ENCODE measurements at places on chromosomes 7 and 10.

GRCh38 chr7:29885626-29886025 lies 79.3 kb downstream of the WIPF3 start:
- no peak for DNase-seq

- peak; percentile 55 for DNase-seq
Measured at GRCh38 chr10:95474228-95475002, 86.8 kb downstream of the SORBS1 start.

DNA sequence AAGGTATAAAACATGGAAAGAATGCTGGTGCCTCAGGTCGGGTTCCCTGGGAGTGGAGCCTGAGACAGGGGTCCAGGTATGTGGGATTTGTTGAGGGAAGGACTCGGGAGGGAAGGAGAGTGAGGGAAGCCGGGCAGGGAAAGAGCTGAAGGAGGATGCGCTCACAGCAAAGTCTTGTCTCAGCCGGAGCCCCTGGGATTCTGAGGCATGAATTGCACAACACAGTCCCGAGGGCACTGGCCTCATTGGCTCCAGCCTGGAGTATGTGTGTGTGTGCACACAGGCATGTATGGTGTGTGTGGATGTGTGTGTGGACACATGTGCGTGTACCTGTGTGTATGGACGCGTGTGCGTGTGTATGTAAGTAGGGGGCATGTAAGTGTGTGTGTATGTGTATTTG lies 87.4 kb downstream of the WDFY4 start:
- no peak for DNase-seq

- peak; percentile 1 for DNase-seq
Measured at GRCh38 chr10:82934429-82934828, 1059.4 kb downstream of the NRG3 start.

- DNase-seq = no peak
Measured at GRCh38 chr10:7412237-7412927, 1.5 kb upstream of the SFMBT2 start.

DNA sequence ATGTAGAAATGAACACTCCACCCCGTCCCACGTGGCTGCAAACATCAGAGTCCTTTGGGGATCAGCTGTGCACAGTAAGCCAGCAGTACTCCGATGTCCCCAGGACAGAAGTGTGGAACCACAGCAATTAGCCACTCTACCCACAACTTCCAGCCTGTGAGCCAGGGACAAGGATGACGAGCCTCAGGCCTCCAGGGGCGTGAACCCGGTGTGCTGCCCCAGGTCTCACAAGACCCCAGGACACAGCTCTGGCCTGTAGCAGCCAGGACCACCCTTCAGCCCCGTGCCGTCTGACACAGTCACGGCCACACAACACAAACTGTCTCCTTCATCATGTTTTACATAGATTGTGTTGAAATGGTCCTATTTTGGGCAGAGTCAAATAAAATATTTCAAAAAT lies 113.0 kb upstream of the DIP2C start:
- no peak for DNase-seq

DNA sequence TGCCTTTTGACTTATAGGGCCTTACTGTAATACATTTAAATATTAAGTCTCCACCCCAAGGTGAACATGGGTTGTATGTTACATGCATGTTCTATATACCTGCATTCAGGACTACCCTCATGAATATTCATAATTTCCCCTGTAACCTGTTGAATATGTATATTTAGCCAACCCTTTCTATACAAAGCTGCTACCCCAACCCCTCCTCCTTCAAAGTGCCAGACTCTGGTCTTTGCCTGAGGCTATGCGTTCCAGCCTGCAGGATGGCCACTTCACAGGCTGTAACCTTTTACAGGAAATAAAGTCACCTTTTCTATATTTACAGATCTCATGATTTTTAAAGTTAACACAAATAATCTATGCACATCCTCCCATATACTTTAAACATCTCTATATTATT lies 10.1 kb upstream of the UNC5B start:
- no peak for DNase-seq

DNA sequence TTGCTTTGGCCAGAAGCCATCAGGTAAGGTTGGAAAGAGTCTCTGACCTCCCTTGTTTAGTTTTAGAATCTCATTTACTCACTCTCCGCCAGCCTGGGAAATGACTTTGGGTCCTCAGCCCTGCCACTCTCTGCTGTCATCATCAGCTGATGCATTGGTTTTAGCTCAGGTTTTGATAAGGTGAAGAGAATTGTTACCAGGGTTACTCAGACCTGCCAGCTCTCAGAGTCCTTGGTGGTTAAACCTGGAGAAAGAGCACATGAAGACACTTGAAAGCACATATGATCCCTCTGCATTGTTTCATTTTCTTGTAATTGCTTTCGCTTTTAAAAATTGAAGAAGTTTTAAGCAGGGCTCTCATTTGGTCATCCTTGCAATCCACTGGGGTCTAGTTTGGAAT lies 4.0 kb upstream of the CROT start:
- DNase-seq = no peak

- DNase-seq = no peak
Measured at GRCh38 chr10:96803288-96803664, 28.8 kb upstream of the LCOR start.

GRCh38 chr10:112526139-112526538 lies 79.1 kb downstream of the VTI1A start:
- peak; percentile 57 for DNase-seq

DNA sequence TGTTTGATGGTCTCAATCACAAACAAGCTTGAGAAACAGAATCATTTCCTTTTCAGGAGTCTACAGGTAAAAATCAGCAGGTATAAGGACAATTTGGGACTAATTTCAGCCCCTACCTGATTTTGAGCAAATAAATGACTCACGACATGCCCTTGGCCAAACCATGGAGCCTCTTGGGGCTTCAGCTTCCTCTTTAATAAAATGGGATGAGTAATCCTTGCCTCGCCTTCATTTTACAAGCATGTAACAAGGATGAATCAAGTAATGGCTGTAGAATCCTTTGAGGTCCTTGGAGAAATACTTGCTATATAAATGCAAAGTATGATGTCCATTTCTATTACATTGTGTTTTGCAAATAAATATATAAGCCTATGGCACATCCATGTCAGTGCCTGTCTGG lies 212.8 kb upstream of the PODXL start:
- peak; percentile 63 for DNase-seq

DNA sequence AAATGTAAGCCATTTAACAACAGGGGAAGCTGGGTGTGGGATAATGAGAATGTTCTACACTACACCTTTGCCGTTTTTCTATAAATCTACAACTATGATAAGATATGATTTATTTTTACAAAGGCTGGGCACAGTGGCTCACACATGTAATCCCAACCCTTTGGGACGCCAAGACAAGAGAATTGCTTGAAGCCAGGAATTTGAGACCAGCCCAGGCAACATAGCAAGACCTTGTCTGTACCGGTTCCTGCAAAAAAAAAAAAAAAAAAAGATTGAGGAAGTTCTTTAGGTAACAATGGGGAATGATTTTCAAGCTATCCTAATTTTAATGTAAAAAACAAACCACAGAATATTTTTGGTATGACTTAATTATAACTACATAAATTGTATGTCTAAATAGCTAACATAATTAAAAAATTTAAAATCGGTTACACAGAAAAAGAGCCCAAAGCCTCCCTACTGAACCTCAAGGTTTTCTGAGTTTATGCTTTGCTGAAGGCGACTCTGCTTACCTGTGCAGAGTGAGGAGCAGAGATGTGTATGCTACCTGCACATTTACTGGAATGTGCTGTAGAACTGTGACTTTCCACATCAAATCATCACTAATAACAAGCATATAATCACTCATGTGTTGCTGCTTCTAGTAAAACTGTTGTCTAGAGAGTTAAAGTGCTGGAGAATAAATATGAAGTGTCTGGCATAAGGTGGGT lies 163.4 kb downstream of the ATE1 start:
- DNase-seq = peak; percentile 64

- DNase-seq = no peak
Measured at GRCh38 chr7:98629001-98629431, 11.9 kb downstream of the NPTX2 start.

DNA sequence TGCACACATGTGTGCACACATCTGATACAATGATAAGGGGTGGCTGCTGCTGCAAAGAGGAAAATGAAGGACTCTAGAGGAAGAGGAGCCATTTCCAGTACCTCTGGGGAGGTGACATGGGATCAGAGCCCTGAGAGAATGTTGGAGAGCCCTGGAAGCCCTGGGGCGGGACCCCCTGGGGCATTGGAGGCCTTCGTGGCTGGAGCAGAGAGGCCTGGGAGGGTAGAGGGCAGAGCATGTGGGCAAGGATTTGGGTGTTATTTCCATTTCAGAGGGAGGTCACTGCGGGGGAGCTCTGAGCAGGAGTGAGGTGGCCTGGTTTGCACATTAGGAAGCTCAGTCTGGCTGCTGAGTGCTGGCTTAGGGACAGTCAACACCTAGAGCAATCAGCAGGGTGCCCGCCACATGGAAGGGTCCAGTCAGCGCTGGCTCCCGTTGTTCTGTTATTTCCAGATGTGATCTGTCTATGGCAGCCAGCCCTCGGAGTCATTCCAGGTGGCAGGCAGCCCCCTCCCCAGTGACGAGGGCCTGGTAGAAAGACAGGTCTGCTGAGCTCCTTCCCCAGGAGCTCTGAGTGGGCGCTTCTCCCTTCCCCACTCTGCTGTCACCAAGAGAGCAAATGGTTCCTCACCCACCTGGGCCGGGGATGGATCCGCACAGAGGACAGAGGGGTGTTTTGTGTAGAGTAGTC lies 24.1 kb upstream of the BTBD16 start:
- DNase-seq = no peak

DNA sequence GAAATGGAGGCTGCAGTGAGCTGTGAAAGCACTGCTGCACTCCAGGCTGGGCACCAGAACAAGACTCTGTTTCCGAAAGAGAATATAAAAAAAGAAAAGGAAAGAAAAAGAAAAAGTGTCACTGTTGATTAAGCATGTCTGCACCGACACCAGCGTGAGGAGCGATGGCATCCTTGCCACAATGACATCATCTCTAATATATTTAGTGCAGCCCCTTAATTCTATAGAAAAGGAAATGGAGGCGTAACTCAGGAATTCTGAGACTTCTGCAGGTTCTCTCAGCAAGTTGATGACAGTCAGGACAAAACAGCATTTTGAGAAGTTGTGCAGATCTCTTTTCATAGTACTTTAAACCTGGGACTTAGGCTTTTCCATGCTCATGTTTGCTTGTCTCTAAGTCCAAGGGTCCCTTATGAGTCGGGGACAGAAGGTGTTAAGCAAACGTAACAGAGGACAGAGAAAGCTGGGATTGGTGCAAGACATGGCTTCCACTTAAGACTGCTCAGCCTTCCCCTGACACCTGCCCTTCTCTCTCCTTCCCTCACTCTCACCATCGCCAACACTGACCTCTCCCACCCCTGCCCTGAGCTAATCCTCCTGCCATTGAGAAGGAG lies 16.9 kb upstream of the ANKRD1 start:
- DNase-seq = no peak

DNA sequence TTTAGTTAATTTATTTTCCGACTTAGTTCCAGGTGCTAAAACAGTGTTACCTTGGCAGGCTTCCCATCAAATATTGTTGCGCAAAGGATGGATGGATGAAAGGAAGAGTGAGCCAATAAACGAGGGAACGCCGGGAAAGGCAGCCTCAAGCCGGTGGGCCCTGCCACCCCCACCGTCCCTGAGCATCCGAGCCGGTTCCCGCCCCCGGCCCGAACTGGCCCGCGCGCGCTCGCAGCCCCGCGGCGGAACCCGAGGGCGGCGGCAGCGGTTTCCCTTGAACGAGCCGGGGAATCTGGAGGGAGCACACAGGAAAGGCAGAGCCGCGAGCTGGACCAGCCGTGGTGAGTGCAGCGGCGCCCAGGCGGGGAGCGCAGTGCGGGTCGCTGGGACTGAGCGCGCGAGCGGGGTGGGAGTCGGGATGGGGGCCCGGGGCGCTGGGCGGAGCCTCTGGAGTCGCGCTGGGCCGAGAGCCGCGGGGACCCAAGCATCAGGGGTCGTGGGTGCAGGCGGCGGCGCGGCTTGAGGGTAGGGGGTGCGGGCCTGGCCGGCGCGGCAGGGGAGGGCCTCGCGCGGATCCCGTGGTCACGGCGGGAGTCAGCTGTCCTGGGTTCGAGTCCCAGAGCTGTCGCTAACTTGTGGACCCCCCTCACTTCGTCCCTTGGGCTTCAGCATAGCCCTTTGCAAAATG lies at the start of gene AGK:
Gene AGK, plus strand, starts transcription at position 317 of the 688 bp plus-strand sequence. CDS start 4,057 bp downstream, outside the sequence.
- DNase-seq = peak; percentile 76

DNA sequence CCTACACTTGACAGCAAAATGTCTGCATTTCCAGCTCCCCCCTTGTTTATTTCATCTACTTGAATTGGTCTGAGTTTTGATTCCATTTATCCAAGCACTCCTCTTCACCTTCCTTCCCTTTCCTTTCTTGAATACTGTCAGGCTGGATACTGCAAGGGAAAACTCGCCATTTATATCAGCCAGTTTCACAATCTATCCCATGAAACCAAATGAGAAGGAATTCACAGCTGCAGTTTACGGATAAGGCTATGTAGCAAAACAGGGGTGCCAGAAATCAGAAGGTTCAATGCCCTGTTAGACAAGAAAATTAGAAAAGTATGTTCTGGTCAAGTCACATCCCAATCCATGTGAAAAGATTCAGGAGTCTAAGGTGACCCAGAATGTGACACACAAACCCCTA lies 28.1 kb downstream of the CCDC6 start:
- DNase-seq = no peak

GRCh38 chr7:90224195-90224594 lies 12.7 kb downstream of the STEAP2 start:
- no peak for DNase-seq

DNA sequence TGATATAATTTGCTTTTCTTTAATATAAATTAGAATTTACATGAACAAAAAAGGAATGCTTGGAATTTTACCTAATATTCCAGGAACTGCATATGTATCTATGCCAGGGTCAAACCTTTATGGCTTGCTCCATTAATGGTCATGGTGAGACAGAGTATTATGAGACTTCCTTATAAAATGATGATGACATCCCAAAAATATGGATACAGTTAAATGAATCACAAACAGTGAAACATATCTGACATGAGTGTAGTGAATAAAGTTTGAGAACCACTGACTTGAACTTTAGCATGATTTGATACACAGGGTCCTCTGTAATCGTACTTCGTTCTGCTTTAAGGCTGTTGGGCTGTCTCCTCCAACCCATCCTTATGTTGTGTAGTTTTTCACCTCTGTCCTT lies 51.8 kb downstream of the MARCHF5 start:
- DNase-seq = peak; percentile 50

GRCh38 chr7:149291781-149292461 lies 29.9 kb downstream of the ZNF783 start:
- DNase-seq = no peak

DNA sequence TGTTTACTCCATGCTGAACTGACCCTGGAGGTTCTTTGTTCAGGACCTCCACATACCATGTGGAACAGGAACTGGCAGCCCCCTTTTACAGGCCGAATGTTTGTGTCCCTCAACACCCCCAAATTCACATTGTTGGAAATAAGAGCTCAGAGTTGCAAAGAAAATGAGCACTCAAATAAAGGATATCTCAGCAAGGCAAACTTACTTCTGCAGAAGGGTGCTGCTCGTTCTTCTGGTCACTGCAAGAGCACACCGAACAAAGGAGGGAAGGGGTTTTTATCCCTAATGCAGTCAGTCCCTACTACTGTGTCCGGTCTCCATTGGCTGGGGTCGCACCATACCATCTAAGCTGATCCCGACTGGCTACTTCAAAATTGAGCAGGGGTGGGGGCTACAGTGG lies 68.1 kb downstream of the PYROXD2 start:
- DNase-seq = no peak
